ENCODE measurements at places on chromosomes 2 and 18.

- DNase-seq = no peak
Measured at GRCh38 chr2:25372405-25373268, 30.9 kb upstream of the DNMT3A start.

- no peak for DNase-seq
Measured at GRCh38 chr2:74264281-74264680, 65.9 kb downstream of the MTHFD2 start.

- DNase-seq = no peak
Measured at GRCh38 chr2:197191940-197192322, 118.6 kb downstream of the ANKRD44 start.

- peak; percentile 14 for DNase-seq
Measured at GRCh38 chr2:164000176-164000575, 264.4 kb upstream of the FIGN start.

DNA sequence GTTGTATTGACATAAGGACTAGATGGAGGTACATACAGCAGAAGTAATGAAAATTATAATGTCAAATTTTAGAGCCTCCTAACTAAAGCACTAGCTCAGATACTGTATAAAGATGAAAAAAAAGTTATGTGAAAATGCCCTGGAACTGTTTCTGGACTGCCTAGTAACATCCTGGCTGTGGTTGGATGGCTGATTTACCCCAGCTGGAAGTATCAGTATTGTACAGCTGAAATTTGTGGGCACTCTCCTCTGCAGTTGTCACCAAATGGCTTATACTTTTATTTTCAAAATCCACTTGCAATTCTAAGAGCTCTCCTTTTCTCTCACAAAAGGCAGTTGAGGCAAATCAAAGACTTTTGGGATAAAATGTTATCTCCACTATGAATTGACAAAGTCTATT lies 239.2 kb downstream of the RPIA start:
- no peak for DNase-seq

- peak; percentile 32 for DNase-seq
Measured at GRCh38 chr18:23924813-23925212, 89.7 kb upstream of the TTC39C start.

GRCh38 chr2:71395471-71395870 lies 57.9 kb upstream of the DYSF start:
- no peak for DNase-seq

- no peak for DNase-seq
Measured at GRCh38 chr2:42086500-42086953, 38.7 kb downstream of the PKDCC start.

- peak; percentile 86 for DNase-seq
Measured at GRCh38 chr18:45920367-45920766, 46.8 kb downstream of the EPG5 start.

DNA sequence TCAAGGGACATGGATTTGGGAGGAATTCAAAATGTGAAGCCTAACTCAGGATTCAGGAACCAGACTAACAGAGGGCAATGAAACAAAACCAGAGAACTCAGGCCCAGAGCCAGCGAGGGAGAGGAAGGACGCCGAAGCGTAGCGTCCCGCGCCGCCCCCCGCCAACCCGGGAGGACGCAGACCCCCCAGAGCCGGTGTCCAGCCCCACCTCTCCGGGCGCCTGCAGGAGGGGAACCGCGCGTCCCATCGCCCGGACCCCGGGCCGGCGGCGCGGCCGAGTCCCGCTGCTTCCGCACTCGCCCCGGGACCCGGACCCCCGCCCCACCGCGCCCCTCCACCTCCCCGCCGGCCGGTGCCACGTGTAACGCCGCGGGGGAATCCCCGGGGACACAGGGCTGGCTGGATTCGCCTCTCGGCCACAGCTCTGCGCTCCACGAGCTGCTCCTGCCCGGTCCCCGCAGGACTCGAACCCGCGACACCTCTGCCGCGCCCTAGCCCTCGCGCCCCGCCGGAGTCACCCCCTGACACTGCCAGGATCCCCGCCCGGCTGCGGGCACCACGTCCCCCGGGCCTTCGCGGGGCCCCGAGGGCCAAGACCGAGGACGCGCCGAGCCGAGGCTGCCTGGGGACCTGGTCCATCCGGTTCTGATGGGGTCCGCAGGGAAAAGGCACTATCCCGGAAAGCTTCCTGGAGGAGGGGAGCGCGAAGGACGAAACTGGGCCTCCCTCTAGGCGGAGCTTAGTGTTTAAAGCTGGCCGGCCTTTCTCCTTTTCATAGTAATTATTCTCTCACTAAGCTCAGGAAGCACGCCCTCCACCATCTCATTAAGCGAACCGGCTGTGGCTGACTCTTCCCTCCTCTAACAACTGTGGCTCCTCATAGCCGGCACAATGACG lies 40.4 kb upstream of the FAM124B start:
- DNase-seq = no peak

DNA sequence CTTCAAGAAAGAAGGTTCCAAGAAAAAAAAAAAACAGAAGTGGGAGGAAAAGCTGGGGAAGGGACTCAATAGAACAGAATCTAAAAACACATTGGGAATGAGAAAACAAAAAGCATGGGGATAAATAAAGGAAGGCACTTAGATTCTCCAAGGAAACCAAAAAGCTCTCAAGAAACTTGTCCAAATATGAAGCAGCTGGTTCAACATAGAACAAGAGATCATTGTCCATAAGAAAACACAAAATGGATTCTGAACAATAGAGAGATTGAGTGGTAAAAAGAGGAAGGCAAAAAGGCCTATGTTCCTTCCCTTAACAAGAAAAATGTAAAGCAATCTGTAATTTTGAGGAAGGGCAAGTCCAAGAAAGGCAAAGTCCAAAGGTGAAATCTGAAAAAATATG lies 32.9 kb upstream of the ALK start:
- no peak for DNase-seq

DNA sequence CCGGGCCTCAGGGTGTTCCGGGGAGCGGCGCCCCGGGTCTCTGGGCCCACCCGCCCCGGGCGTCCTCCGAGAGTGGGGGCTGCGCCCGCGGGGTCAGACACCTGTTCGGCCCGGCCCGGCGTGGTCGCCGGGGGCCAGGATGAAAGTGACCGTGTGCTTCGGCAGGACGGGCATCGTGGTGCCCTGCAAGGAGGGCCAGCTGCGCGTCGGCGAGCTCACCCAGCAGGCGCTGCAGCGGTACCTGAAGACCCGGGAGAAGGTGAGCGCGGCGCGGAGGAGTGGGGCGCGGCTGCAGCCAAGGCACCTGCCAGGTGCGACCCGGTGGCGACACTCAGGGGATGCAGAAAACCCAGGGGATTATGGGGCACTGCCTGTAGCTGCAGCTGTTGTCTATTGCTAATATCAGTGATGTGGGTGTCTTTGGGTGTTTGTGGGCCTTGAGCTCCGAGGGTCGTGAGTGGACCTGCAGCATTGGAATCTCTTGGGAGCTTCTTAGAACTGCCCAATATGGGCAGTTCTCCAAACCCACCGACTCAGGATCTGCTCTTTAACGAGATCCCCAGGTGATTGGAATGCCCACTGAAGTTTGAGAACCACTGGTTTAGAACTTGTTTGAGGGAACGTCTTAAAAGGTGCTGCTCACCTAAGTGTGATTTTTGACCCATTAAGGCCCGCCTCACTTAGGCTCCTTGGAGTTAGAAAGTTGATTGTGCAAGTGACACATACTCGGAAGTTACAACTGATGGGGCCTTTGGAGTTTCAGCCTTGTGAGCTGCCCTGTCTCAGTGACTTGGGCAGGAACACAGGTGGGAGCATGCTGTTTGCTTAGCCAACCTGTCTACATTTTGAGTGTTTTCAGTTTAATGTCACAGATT lies 823 bp downstream of the PARD3B start:
- no peak for DNase-seq

GRCh38 chr2:10097352-10098148 lies 17.3 kb upstream of the CYS1 start:
- no peak for DNase-seq

GRCh38 chr2:204027091-204027490 lies 90.5 kb downstream of the ICOS start:
- no peak for DNase-seq

- DNase-seq = no peak
Measured at GRCh38 chr2:137829251-137829650, 135.0 kb upstream of the HNMT start.

DNA sequence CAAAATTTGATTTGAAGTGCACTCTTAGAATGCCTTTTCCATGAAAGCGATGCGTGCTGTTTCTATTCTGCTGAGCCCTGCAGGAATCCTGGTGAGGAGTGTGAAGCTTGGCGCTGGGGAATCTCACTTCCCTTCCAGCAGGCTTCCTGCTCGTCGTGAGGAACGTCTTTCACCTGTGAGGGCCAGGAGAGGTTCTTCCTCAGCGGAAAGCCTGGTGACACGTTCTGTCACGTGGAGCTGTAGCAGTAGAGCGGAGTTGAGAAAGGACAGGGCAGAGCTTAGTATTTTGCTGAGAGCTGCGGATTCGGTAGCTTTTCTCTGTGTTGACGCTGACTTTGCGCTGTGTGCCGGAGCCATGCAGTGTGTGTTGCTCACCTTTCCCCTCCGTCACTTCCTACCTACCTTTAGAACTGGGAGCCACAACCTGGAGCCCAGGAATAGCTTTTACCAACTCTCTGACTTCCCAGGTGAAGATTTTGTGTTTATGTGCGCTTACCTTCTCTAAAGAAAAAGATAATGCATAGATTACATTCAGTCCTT lies 294.8 kb downstream of the PTGR3 start:
- DNase-seq = no peak

GRCh38 chr2:108364676-108365297 lies 13.0 kb upstream of the SULT1C4 start:
- no peak for DNase-seq

- DNase-seq = no peak
Measured at GRCh38 chr2:113021312-113021711, 16.1 kb downstream of the IL36A start.

DNA sequence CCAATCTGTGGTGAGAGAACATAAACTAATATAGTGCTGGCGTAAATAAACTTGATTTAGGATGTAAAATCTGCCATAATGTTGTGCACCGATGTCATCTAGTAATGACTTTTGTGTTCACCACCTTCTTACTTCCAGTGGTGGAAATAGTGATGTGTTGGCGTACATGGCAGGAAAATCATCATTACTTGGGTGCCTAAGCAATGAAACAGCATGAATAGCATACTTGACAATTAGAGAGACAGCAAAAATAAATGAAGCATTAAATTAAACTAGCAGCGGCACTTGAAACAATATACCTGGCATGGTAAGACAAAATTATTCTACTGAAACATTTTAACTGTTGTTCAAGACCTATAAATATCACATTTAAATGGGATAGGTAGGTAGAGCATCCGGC lies 73.2 kb upstream of the DSC1 start:
- no peak for DNase-seq

GRCh38 chr18:66971960-66972359 lies 368.1 kb upstream of the CDH19 start:
- DNase-seq = no peak

DNA sequence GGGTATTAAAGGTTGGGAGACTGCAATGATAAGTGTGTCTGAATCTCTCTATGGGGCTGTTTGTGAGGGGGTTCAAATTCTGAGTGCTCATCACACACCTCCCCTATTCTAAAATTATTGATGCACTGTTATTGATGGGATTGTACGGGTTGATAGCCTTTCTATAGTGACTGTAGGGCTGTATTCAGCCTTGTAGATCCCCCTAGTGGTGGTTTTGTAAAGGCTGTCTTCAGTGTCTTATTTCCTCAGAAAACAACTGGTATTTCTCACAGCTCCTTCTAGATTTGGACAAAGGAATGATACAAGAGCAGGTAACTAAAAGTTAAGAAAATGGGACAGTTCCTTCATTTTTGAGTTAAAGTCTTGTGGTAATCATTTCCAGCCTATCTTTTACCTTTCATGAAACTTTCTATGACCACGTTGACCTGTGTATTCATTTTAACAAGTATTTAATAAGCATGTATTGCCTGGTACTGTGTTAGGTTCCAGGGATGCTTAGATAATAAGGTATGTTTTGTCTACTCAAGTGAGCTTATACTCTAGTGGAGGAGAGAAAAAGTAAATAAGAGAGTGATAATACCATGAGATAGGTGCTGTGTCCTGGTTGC lies 21.2 kb downstream of the SMAD4 start:
- peak; percentile 25 for DNase-seq

GRCh38 chr18:12593866-12594265 lies 64.0 kb downstream of the SPIRE1 start:
- DNase-seq = no peak

DNA sequence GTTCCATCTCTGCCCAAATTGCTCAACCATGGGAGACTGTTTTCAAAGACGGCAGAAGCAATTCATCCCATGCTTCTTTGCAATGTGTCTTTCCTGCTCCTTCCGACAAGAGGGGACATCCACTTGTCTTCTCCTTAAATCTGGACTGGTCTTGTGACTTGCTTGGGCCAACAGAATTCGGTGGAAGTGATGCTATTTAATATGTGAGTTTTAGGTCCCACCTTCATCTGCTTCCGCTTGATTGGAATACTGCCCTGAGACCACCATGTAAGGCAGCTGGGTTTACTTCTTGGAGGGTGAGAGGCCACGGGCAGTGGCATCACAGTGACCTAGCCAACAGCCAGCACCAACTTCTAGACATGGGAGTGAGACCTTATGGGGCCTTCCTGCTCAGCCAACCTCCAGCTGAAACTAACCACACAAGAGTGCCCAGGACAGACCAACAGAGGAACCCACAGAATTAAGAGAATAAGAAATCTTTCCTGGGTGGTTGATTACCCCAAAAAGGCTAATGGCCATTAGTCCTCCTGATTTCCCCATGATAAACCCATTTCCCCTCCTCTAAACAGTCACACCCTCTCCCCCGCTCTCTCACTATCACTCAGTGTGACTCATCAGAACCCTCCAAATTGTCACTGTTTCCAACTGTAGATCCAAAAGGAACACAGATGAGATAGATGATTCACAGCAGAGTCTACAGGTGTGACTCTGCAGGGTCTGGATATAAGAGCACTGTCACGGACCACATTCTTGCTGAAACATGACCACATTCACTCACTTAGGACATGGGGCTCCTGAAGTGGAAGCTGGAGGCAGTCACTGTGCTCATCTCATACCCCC lies 16.2 kb upstream of the RHOB start:
- no peak for DNase-seq

DNA sequence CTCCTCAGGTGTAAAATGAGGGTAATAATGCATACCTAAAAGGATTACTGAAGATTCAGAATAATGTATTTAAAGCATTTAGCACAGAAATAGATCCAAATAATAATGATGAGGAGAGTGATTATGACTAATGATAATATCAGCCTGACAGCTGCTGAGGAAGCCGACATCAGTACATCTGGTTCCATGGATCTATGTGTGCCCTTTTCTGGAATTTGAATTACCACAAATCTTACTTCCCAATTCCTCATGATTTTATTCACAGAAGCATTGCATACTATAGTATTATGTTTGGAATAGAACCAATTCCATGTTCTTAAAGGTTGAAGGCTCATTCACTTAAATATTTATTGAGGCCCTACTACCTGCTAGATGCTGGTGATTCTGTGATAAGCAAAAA lies 248.9 kb upstream of the THUMPD2 start:
- DNase-seq = no peak

GRCh38 chr2:166891727-166892126 lies 3.4 kb downstream of the XIRP2 start:
- no peak for DNase-seq

All from GM04504 (cell line).